Mucosa of gallbladder (tissue), 1 donor: ENCODE measurements at places on chromosomes 2 and 18. TPM values are rescaled to one million over a fixed set of nuclear protein-coding genes. Genes with fewer than 3 reads are reported as not detected.

The COL4A4 gene
- 30.4 TPM for total RNA-seq

The HRH4 gene
- total RNA-seq: not detected

DNA sequence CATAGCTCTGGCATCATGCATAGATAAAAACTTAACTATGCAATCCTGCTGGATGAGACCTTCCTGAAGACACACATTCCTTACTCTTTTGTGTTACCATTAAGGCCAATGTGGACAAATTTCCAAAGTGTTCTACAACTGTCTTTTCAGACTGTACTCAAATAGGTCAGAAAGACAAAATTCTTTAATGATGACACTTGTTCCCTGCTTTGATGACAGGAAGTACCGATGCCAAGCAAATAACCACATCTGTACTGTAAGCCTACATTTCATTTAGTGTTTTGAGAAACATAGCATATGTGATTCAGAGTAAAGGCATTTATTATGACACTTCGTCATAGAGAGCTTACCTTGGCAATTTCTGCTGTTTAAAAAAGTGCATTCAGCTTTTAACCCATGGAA, 55.0 kb downstream of the PMAIP1 start:
- no peak for DNase-seq

DNA sequence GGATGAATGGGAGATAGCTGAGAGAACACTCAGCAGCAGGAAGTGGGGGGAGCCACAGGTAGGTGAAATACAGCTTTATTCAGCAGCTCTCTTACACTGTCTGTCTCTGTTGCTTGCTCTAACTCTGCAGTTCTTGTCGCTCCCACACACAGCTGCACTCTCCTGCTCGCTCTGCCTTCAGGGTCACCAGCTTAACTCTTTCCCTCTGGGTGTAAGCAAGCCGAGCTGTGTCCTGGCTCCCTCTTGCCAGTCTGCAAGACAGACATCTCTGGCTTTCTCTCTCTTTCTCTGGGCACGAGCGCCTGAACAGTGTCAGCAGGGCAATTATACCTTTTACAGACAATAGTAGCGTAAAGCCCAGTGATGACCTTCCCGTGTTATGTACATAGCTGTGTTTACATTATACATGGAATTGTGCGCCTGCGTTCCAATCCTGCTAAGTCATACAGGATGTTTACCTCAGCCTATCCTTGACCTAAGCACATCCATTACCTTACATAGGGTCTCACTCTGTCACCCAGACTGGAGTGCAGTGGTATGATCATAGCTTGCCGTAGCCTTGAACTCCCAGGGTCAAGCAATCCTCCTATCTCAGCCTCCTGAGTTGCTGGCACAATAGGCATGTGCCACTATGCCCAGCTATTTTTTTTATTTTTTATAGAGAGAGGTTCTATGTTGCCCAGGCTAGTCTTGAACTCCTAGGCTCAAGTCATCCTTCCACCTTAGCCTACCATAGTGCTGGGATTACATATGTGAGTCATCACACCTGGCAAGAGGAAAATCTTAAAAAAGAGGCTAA, 57.8 kb upstream of the CHN1 start:
- DNase-seq: no peak

DNA sequence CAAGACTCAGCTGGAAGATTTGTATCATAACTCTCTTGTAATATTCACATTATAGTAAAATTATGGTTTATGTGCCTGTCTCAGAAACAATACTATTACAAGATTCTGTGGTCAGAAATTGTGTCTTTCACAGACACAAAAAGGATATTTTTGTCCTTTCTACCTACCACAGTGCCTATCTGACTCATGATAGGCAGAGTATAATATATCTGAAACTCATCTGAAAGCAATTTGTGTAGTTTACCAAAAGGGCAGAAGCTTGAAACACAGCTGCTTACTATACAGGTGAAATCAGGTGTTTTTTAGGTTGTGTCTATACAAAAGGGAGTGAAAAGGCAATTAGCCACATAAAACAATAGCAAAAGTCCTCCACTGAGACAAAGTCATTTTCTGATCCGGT, 10.9 kb downstream of the TMEM200C start:
- no peak for DNase-seq

DNA sequence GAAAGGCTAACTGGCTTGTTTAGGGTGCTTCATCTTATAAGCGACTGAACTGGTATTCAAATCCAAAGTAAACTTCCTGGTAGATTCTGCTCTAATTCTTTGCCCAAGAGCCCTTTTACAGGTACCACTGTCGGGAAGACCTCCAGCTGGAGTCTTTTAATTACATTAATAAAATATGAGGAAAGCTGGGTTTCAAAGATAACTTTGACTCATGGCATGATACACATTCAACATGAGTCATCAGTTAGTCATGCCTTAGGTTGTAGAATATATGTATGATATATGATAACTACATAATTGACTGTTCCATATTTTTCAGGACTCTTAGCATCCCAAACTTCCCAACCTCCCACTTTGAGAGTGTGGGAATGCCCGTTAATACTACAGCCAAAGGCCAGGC, 32.3 kb downstream of the ZCCHC2 start:
- no peak for DNase-seq

The RALB gene
- 48.1 TPM for total RNA-seq

GRCh38 chr2:124610866-124611265, 585.8 kb downstream of the CNTNAP5 start:
- no peak for DNase-seq

DNA sequence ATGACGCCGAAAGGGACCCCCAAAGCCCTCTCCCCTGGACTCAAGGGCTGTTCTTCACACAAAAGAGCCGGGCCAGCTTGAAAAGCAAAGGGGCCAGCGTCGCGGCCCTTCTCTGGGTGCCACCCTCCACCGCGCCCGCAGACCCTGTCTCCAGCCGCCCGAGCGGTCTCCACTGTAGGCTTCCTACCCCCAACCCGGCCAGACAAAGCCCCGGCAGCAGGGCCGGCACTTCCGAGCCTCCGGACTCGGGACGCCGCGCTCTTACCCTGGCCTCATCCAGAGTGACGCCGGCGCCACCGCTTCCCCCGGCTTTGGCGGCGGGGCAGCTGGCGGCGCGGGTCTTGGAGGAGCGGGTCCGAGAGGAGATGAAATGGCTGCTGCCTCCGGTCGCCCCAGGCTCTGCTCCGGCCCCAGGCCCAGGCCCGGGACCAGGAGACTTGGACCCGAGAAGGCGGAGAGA, 603 bp downstream of the ATAD2B start:
- DNase-seq: peak; percentile 28

DNA sequence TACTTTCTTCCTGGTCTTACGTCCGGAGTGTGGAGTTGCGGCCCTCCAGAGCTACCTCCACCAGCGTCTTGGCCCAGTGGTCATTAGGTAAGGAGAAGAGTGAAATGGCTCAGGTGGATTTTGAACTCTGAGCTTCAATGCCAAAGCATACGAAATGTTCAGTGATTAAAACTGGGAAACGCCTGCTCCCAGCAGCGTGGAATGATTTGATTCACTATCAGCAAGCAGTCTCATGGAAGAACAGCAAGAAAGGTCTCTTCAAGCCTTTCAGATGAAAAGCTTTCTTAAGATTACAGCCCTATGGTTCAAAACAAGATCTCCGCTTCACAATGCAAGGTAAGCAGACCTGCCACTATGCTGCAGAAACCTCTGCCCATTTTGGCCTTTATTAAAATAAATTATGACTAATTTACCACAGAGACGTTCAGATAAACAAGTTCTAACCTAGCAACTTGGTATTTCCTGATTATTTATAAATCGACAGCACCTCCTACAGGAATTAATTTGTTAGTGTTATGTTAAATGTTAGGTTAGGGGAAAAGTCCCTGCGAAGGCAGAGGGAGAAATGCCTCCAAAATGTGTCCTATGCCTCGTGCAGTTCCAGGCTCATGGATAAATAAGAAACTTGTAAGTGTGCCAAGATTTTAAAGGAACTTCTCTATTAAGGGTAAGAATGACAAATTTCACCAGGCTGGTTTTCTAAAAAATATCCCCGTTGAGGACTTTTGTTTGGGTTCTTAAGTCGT, 10.1 kb downstream of the SP9 start:
- DNase-seq: no peak

- DNase-seq: no peak
Measured at GRCh38 chr2:45184606-45185005, 175.4 kb upstream of the SIX2 start.

The CPS1 gene
- 5.5 TPM for total RNA-seq

The VAMP5 gene
- total RNA-seq: 48.8 TPM

The TRIM43 gene
- total RNA-seq: not detected

DNA sequence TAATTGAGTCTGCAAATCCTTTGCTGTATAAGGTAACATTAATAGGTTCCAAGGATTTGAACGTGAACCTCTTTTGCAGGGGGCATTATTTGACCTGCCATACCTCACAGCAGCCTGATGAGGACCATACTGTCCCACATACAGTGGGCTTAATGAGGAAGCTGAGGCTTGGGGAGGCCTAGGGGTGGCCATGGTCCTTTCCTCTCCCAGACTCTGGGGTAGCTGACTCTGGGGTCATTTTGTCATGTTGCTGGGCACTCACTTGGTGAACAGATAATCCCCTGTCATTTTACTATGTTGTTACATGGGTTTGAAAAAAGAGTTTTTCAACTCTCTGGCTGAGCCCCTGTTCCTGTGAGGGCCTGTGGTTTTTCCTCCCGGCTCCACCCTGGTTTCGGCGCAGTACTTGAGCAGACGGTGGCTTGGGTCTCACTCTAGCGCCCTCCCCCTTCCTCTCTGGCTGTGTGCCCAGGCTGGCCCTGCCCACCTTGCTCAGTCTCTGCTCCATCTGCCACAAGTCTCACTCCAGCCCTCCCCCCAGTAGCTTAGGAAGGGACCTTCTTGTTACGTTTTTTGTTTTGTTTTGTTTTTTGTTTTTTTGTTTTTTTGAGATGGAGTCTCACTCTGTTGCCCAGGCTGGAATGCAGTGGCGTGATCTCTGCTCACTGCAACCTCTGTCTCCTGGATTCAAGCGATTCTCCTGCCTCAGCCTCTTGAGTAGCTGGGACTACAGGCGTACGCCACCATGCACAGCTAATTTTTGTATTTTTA, 21.0 kb downstream of the INPP4A start:
- DNase-seq: peak; percentile 52

DNA sequence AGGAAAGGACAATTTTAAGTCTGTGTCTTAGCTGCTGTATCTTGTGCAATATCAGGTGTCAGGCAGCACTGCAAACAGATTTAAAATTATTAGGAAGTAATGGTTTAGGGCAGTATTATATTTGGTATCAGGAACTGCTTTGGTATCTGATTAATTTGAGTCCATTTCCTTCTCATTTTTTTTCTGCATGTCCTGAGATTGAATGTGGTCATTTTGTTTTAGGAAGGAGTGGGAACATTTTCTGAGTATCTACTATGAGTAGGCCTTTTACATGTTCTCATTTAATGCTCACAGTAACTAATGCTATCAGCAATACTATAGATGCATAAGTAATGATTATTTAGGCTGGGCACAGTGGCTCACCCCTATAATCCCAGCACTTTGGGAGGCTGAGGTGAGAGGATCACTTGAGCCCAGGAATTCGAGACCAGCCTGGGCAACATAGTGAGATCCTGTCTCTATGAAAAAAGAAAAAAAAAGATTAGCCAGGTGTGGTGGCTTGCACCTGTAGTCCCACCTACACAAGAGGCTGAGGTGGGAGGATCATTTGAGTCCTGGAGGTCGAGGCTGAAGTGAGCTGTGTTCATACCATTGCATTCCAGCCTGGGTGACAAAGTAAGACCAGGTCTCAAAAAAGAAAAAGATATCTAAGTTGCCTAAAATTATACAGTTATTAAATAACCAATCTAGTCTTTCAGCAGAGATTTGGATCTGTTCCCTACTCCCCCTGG, 4.7 kb downstream of the FMNL2 start:
- DNase-seq: no peak

The CYP1B1 gene
- 25.4 TPM for total RNA-seq

The NETO1 gene
- total RNA-seq: not detected

- no peak for DNase-seq
Measured at GRCh38 chr18:78292618-78293380, 686.8 kb upstream of the SALL3 start.

The SEMA4F gene
- total RNA-seq: 12.5 TPM

DNA sequence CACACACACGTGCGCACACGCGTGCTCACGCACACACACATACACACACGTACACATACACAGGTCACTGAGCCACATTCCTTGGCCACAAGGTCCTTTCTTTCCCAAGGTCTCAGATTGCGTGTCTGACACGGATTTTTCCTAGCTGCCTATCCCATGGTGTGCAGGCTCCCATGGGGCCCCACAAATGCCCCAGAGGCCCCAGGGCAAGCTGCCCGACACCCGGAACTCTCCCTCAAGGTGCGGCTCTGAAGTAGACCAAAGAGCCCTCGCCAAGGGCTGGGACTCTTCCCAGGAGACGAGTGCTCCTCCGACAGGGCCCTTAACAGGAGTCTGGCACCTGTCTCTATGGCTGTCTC, 46.7 kb downstream of the SDC1 start:
- no peak for DNase-seq

DNA sequence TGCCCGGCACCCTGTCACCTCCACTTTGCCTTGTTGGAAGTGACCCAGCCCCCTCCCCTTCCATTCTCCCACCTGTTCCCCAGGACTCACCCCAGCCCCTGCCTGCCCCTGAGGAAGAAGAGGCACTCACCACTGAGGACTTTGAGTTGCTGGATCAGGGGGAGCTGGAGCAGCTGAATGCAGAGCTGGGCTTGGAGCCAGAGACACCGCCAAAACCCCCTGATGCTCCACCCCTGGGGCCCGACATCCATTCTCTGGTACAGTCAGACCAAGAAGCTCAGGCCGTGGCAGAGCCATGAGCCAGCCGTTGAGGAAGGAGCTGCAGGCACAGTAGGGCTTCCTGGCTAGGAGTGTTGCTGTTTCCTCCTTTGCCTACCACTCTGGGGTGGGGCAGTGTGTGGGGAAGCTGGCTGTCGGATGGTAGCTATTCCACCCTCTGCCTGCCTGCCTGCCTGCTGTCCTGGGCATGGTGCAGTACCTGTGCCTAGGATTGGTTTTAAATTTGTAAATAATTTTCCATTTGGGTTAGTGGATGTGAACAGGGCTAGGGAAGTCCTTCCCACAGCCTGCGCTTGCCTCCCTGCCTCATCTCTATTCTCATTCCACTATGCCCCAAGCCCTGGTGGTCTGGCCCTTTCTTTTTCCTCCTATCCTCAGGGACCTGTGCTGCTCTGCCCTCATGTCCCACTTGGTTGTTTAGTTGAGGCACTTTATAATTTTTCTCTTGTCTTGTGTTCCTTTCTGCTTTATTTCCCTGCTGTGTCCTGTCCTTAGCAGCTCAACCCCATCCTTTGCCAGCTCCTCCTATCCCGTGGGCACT, 4.5 kb downstream of the RETREG2 start:
- DNase-seq: no peak

The DSG1 gene
- 0.89 TPM for total RNA-seq

The IL18R1 gene
- 6.2 TPM for total RNA-seq

GRCh38 chr2:148644883-148645538, 460 bp downstream of the EPC2 start:
- peak; percentile 95 for DNase-seq

The FHOD3 gene
- total RNA-seq: 24.9 TPM

The CAPN14 gene
- 0.14 TPM for total RNA-seq

DNA sequence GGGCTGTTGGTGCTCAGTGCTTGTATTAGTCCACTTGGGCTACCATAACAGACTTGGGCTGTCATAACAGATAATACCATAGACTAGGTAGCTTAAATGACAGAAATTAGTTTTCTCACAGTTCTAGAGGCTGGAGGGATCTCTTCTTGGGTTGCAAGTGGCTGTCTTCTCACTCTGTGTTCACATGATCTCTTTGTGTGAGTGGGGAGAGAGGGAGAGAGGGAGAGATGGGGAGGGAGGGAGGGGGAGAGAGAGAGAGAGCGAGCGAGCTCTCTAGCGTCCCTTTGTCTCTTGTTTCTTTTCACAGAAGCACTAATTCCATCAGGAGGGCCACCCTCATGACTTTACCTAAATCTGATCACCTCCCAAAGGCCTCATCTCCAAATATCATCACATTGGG, 4.5 kb upstream of the XRCC5 start:
- DNase-seq: no peak
